CD14-positive monocyte (primary cell): ENCODE measurements at places on chromosomes 12 and 14.

GRCh38 chr12:129064209-129064855, 211.1 kb downstream of the GLT1D1 start:
- no peak for DNase-seq

- DNase-seq = no peak
Observed at GRCh38 chr12:64072916-64073575, 149.1 kb downstream of the KICS2 start.

DNA sequence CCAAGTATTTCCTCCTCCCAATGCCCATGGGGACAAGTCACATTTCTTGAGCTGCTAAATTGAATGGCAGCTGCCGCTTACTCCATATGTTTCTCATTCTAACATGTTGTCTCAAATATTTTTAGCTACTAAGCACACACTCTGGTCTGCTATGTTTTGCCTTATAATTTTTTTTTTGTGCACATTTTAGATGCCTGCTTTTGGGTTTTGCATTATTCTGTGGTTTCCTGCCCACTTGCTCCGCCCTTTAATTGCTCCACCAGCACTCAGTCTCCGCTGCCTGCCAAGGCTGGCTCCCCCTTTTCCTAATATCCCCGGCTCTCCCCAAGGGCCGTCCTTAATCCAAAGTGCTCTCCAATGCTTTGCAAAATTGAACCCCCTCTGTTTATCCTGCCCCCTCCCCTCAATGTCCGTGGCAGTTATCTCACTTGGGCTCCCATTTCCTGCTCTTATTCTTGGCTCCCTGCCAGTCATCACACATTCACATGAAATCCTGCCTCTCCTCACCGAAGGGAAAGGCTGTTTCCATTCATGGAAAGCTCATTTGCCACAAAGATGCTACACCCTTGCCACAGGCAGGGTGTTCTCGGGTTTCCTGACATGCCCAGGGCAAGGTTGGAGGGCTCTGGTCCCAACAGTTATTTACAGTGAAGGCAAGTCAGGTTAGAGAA, 79.4 kb downstream of the C12orf75 start:
- DNase-seq = no peak

DNA sequence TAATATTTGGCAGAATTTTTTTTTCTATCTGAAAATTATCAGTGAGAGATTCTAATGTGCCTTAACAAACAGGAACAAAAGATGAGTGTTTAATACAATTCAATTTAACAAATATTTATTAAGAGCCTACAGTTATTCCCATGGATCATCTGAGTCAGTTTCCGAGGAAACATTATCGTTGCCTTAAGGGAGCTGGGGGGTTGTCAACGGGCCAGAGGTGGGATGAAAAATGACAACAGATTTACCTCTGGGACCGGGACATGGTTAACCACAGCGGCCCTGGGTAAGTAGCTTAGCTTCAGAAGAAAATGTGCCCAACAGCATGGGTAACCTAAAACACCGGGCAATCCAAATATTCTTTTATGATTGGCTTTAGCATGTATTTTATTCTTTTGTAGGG, 113.6 kb downstream of the DAD1 start:
- no peak for DNase-seq

DNA sequence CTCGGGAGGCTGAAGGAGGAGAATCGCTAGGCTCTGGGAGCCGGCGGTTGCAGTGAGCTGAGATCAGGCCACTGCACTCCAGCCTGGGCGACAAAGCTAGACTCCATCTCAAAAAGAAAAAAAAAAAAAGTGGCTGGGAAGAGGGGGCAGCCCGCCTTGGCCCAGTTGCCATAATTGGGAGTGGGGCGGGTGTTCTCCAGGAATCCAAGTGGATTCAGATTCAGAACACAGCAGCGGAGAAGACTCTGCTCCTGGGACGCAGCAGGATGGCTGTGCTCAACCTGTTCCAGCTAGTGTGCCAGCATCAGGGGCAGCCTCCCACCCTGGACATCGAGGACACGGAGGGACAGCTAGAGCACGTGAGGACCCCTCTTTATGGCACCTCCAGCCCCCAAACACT, 5.5 kb downstream of the CFAP73 start:
- no peak for DNase-seq

DNA sequence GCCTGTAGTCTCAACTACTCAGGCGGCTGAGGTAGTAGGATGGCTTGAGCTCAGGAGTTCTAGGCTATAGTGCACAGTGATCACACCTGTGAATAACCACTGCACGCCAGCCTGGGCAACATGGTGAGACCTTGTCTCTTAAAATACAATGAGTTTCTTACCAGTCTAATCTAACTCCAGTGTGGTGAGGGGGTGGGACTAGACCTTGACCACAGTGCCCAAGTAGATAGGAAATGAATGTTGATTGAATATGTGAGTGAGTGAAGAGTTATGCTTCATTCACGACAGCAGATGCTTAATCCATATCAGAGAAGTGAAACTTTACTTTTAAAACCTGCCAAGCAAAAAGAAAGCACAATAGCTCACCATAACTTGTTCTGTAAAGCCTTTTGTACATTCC, 11.2 kb upstream of the AK7 start:
- DNase-seq = no peak

DNA sequence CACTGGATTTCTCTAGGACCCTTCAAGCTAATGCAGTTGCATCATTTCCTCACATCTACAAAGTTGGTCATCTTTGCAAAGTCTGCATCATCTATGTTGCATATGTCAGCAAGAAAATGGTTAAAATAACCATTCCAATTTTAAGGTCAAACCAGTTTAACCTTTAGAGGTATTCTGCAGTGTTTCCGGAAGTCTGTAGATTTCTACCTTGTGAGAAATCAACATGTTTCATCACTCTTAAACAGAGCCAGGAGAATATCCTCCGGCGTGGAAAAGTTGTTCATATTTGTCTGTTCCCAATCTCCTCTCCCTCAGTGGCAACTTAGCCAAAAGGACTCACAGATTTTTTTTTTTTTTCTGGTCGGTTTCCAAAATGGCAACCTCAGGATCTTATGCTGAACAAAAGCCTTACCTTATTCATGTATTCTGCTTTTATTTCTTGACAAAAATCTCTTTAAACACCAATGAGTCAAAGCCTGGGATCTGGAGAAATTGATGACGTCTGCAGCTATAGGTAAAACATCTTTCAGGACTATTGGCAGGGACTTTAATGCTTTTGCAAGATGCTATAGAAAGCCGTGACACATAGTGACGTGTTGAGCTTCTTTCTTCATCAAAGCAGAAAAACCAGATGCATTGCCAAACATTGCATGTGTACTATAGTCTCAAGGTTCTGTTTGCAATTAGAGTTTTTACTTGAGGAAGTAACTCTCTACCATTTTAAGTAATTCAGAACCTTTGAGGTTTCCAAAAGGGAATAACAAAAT, 16.0 kb upstream of the CDK17 start:
- DNase-seq = peak; percentile 77

GRCh38 chr14:35201066-35201465, 78.7 kb downstream of the PRORP start:
- peak; percentile 6 for DNase-seq

DNA sequence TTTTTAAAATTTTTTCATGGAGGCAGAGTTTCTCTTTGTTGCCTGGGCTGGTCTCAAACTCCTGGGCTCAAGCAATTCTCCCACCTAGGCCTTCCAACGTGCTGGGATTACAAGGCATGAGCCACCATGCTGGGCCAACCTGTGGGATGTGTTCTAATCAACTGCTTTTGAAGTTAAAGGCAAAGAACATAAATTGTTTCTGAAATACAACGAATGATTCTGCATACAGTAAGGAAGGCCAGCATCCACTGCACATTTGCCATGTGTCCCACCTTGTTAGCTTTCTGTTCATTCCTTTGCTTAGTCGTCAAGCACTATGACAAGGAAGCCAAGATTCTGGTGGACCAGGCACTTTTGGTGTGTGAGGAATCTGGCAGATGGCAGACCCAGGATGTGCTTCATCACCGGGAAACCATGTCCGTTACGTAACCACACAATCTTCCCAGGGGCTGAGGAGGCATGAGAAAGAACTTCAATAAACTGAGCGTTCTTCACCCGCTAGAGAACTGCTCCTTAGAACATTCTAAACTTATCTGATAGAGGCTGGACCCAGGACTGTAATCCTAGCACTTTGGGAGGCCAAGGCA, 24.5 kb downstream of the MOK start:
- no peak for DNase-seq

- no peak for DNase-seq
Observed at GRCh38 chr12:26833743-26834490, 923 bp upstream of the ITPR2 start.

DNA sequence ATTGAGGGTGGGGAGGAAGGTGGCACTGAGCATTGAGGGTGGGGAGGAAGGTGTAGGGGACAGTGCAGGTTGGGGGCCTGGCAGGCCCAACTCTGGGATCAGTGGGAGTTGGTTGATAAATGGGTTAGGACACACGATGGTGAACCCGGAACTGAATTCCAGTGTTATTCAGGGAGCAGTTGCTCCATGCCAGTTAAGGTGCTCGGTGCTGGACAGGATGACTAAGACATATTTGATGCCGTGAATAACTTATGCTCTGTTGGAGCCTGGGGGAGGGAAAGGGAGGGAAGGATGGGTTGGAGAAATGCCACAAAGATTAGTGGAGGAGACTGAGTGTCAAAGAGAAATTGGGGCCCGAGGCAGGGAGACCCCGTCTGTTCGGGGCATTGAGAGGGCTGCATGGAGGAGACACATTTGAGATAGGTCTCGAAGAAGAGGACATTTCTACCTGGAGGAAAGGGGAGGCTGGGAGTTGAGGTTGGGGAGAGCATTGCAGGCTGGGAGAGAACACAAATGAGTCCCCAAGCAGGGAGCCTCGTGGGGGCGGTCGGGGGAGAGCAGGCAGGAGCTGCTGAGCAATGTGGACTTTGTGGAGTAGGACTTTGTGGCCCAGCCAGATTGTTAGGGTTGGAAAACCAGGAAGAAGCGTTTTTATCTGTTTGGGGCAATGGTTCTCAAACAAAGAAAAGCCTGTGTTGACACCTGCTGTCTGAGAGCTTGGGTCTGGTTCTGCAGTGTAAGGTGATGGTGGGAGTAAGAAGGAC, 65.3 kb downstream of the IQSEC3 start:
- DNase-seq = no peak

DNA sequence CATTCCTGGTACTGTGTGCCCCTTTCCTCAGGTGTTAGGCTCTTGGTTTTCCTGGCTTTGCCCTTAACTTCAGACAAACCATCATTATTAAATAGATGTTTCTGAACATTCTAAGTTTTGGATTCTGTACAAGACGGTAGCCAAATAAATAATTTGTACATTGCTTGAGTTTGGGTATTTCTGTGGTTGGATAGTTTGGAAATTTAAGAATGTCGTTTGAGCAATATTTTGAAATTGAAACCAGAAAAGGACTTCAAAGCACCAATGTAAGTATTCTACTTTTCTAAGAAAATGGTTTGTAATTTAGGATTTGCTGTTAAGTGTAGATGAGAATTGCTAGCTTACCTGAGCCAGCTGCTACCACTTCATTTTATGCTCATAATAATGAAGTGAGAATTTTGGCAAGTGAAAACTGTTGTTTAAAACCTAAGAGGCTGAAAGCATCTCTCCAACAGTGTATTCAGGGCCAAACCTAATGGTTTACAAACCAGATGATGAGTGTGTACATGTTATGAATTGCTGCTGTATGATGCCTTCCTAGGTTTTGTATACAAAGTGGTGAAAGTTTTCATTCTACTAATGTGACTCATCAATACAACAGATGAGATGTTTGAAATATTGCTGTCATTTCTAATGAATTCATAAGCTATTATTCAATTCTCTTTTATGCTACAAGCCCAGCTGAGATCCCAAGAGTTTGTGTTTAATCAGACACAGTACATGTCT, 181.5 kb upstream of the PRKD1 start:
- DNase-seq = no peak

GRCh38 chr12:122858171-122858570, 22.9 kb downstream of the HIP1R start:
- DNase-seq = no peak

GRCh38 chr12:130872179-130873096, 572 bp downstream of the RAN start:
- no peak for DNase-seq

DNA sequence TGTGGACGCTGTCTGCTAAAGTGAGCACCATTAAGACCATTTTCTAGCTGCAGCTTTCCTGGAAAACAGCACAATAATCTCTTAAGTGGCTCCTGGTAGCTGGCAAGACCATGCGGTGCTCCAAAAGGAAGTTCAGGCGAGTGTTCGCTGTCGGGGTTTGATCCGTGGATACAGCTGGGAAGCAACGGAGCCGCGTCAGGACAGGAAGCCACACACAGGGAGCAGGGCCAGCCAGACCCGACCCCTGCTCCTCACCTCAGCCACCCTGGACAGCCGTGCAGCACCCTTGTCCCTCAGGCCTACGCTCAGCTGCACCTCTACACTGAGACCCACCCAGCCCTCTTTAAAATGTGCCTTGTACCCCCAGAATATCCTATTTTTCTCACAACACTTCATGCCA, 19.4 kb downstream of the ZFYVE21 start:
- no peak for DNase-seq

- DNase-seq = no peak
Observed at GRCh38 chr14:81686512-81686911, 152.9 kb upstream of the SEL1L start.

DNA sequence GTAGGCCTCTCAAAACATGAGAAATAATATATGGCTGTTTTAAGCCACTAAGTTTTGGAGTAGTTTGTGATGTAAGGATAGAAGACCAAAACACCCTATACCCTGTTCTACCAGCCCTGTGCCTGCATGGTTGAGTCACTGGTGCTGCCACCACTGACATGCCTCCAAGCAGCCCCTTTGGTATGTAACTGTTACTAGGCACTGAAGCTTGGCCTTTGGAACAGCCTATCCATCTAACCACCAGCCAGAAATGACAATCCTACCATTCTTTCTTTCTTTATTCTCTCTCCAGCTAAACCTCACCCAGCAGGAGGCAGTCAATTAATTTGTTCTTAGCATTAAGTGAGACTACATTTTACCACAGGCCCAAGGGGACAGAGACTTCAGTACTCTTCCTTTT, 240.3 kb downstream of the MSRB3 start:
- DNase-seq = no peak

- no peak for DNase-seq
Observed at GRCh38 chr12:79567175-79567563, 123.6 kb downstream of the PAWR start.

DNA sequence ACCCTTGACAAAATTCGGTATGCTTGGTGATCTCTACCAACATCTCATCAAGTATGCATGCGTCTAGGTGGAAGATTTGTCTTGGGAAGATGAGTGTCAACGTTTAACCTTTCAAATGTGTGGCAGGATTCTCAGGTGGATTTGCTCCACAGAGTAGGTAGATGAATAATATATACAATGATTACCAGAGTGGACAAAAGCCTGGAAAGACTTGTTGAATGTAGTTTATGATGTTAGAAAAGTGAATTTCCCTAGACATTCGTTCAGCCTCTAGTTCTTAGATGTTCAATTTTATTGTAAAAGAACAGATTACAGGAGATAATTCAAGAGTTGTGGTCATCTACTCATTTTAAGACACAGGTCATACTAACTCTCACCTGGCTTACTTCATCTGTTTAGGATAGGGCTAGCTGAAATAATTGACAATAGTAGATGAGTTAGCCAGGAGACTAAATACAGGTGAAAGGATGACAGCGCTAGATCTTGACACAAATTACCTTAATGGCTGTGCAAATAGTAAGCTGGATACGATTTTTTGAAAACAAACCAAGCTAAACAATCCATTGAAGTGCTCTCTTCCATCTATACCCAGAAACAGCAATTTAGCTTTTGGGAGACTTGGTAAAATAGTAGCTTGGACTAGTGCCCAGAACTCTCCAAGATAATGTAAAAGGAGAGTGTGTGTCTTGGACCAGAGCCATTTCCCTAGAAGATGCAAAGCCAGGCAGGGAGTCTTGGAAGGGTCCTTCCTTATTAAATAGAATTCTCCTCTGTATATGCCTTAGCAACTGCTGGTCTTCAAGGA, 168.0 kb downstream of the DACT1 start:
- no peak for DNase-seq

- no peak for DNase-seq
Observed at GRCh38 chr14:79971330-79971729, 240.0 kb downstream of the DIO2 start.
